ENCODE measurements at places on chromosomes 16 and 17. TPM values are rescaled to one million over a fixed set of nuclear protein-coding genes. Genes with fewer than 3 reads are reported as not detected.

The TPSB2 gene
- total RNA-seq, result not detected

The MLKL gene
- 0.04 TPM for total RNA-seq

The CDH15 gene
- not detected for total RNA-seq

The RAB40B gene
- 10.3 TPM for total RNA-seq

The CDH1 gene
- total RNA-seq, result 3.3 TPM

The SLC16A6 gene
- total RNA-seq, result 0.09 TPM

The EPOP gene
- 8.0 TPM for total RNA-seq

The HS3ST3A1 gene
- 8.4 TPM for total RNA-seq

The ESRP2 gene
- total RNA-seq, result 1.5 TPM

The ACSM2A gene
- not detected for total RNA-seq

- no peaks in the 10 kb centered on the region for H3K36me3 ChIP-seq
- no peak overlapping the region for H3K27ac ChIP-seq
- no peaks in the 10 kb centered on the region for H3K27me3 ChIP-seq
- no peak for DNase-seq
- H3K4me1 ChIP-seq, result no peaks in the 10 kb centered on the region
- no peak overlapping the region for H3K4me3 ChIP-seq
Observed at GRCh38 chr17:61658183-61658582, 67.2 kb upstream of the NACA2 start.

GRCh38 chr17:16945663-16946218, 26.2 kb downstream of the TNFRSF13B start:
- H3K4me1 ChIP-seq, result no peaks in the 10 kb centered on the region
- no peaks in the 10 kb centered on the region for H3K36me3 ChIP-seq
- H3K27me3 ChIP-seq, result no peaks in the 10 kb centered on the region
- DNase-seq, result peak; percentile 53
- no peak overlapping the region for H3K27ac ChIP-seq
- H3K4me3 ChIP-seq, result no peak overlapping the region

DNA sequence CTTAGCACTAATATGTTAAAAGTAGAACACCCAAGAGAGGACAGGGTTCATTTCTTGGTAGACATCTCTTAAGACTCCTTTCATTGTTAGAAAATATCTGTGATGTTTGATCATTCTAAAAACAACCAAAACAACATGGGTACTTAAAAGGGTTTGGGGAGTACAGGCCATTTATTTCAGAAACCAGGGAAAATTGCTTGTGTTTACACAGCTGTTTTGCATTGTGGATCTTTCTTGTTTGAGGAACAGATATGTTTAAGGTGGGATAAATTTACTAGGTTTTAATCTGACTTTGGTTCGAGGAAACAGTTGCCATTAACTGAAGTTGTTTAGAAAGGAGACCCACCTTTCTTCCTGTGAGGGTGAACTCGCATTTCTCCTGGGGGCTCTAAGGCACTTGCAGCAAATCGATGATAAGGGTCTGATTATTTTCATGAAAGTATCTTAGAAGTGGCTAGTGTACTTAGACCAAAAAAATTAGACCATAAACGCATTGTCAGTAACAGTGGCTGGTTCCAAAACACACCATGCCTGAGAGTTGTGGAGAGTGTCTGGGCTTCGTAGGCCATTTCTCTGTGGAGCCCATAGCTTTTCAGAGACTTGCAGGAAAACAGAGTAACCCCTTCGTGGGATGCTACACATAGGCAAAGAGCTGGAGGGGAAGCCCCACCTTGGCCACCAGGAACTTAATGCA, 17.6 kb downstream of the CLUAP1 start:
- no peaks in the 10 kb centered on the region for H3K27me3 ChIP-seq
- no peaks in the 10 kb centered on the region for H3K4me1 ChIP-seq
- H3K36me3 ChIP-seq, result peaks cover 10% of the 10 kb centered on the region

DNA sequence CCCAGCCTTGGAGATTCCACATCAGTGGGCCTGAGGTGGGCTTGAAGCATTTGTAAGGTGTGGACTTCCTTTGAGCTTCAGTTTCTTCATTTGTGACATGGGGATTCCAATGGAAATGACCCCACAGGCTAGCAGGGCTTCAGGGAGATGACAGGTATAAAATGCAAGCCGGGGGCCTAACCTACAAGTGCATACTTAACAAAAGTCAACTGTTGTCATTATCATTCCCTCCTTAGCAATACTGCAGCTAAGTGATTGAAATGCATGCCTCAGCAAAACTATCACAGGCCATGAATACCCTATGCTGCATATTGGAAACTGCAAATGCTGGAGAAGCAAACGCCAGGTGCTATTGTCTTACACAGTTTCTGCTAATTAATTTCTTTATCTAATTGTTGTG, 19.8 kb downstream of the CCL4 start:
- H3K36me3 ChIP-seq, result no peaks in the 10 kb centered on the region
- no peak for DNase-seq
- H3K27me3 ChIP-seq, result no peaks in the 10 kb centered on the region
- no peak overlapping the region for H3K27ac ChIP-seq
- H3K4me1 ChIP-seq, result peaks cover 3% of the 10 kb centered on the region

- peak; percentile 52 for DNase-seq
- no peaks in the 10 kb centered on the region for H3K27me3 ChIP-seq
- H3K4me3 ChIP-seq, result no peak overlapping the region
- H3K4me1 ChIP-seq, result peaks cover 9% of the 10 kb centered on the region
Observed at GRCh38 chr16:83878838-83879237, 20.1 kb upstream of the MLYCD start.

- H3K27me3 ChIP-seq, result no peaks in the 10 kb centered on the region
- H3K27ac ChIP-seq, result no peak overlapping the region
- no peak for DNase-seq
- no peak overlapping the region for H3K4me3 ChIP-seq
- H3K4me1 ChIP-seq, result no peaks in the 10 kb centered on the region
Observed at GRCh38 chr17:65283704-65284103, 146.5 kb downstream of the RGS9 start.

GRCh38 chr16:58187092-58187491, 10.8 kb downstream of the CSNK2A2 start:
- no peaks in the 10 kb centered on the region for H3K4me1 ChIP-seq
- peaks cover 18% of the 10 kb centered on the region for H3K36me3 ChIP-seq
- H3K27me3 ChIP-seq, result no peaks in the 10 kb centered on the region
- no peak overlapping the region for H3K27ac ChIP-seq
- H3K4me3 ChIP-seq, result no peak overlapping the region
- DNase-seq, result no peak

DNA sequence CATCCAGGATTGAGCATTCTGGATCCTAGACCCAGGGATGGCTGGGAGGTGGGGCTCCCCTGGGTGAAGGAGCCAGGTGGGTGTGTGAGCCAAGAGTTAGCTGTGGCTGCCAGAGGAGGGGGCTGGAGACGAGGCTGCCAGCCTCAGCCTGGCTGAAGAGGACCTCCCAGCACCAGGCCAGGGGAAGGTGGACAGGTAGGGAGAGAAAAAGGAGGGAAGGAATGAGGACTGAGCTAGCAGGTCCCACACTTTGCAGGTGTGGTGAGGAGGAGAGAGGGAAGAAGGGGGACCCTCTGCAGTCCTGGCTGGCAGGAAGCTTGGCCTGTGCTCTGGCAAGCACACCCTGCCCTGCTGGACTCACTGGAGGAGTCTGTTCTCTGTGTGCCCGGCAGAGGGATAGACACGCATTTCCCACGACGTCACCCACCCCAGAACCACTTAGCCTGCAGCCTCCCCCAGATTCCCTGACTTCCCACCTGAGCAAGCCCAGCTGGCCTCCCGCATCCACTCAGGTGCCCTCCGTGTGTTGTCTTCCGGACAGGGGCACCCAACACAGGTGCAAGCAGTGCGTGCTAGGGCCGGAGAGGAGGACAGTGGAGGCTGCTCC, 42.0 kb downstream of the SOCS3 start:
- DNase-seq, result no peak
- H3K27ac ChIP-seq, result no peak overlapping the region
- peaks cover 42% of the 10 kb centered on the region for H3K27me3 ChIP-seq
- H3K4me3 ChIP-seq, result no peak overlapping the region
- peaks cover 30% of the 10 kb centered on the region for H3K4me1 ChIP-seq

GRCh38 chr17:58822148-58823050, 66.7 kb downstream of the PPM1E start:
- no peak for DNase-seq
- no peaks in the 10 kb centered on the region for H3K36me3 ChIP-seq
- H3K27me3 ChIP-seq, result no peaks in the 10 kb centered on the region
- H3K4me3 ChIP-seq, result no peak overlapping the region
- H3K4me1 ChIP-seq, result peaks cover 12% of the 10 kb centered on the region
- peak overlapping the region; percentile 7 for H3K27ac ChIP-seq

GRCh38 chr17:343875-344752, 8.5 kb downstream of the RPH3AL start:
- H3K36me3 ChIP-seq, result no peaks in the 10 kb centered on the region
- DNase-seq, result no peak
- no peak overlapping the region for H3K27ac ChIP-seq
- no peaks in the 10 kb centered on the region for H3K27me3 ChIP-seq
- peaks cover 11% of the 10 kb centered on the region for H3K4me1 ChIP-seq

- DNase-seq, result peak; percentile 87
- H3K27me3 ChIP-seq, result no peaks in the 10 kb centered on the region
- H3K4me3 ChIP-seq, result peak overlapping the region; percentile 27
- peaks cover 36% of the 10 kb centered on the region for H3K4me1 ChIP-seq
Observed at GRCh38 chr16:17083628-17084027, 387.1 kb downstream of the XYLT1 start.

DNA sequence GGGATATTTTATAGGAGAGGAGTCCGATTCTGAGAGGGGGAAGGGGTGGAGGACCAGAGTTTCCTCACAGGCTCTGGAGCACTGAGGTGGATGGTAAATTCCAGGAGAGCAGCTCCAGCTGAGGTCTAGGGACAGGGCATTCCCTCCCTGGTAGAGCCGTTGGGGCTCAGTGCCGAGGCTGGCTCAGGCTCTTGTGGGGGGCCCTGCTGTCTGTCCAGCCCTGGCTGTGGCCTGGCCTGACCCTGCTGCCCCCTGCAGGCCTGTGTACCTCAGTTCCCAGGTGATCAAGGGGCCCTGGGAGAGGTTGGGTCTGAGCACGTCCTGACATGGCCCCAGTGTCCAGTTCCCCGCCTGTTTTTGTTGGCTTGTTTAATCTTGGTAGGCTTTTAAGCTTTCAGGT, 16.8 kb downstream of the ZNF750 start:
- H3K27ac ChIP-seq, result no peak overlapping the region
- H3K27me3 ChIP-seq, result no peaks in the 10 kb centered on the region
- peaks cover 3% of the 10 kb centered on the region for H3K36me3 ChIP-seq
- H3K4me1 ChIP-seq, result peaks cover 7% of the 10 kb centered on the region
- peak; percentile 42 for DNase-seq

GRCh38 chr17:80475910-80476876, at the start of gene NPTX1:
Gene NPTX1, minus strand, starts transcription at chr17:80476607. Its CDS starts 161 bp downstream, at chr17:80476446.
- H3K36me3 ChIP-seq, result no peaks in the 10 kb centered on the region
- H3K4me1 ChIP-seq, result peaks cover 30% of the 10 kb centered on the region
- H3K27ac ChIP-seq, result no peak within 1 kb of the TSS

- H3K4me3 ChIP-seq, result no peak overlapping the region
- H3K36me3 ChIP-seq, result no peaks in the 10 kb centered on the region
- H3K27ac ChIP-seq, result no peak overlapping the region
- H3K27me3 ChIP-seq, result no peaks in the 10 kb centered on the region
Observed at GRCh38 chr16:65069065-65069464, 52.8 kb downstream of the CDH11 start.

- no peak for DNase-seq
- H3K36me3 ChIP-seq, result no peaks in the 10 kb centered on the region
- no peaks in the 10 kb centered on the region for H3K27me3 ChIP-seq
- peak overlapping the region; percentile 24 for H3K4me3 ChIP-seq
- H3K4me1 ChIP-seq, result peaks cover 74% of the 10 kb centered on the region
- H3K27ac ChIP-seq, result peak overlapping the region; percentile 43
Observed at GRCh38 chr17:57466521-57466920, 210.2 kb downstream of the MSI2 start.

DNA sequence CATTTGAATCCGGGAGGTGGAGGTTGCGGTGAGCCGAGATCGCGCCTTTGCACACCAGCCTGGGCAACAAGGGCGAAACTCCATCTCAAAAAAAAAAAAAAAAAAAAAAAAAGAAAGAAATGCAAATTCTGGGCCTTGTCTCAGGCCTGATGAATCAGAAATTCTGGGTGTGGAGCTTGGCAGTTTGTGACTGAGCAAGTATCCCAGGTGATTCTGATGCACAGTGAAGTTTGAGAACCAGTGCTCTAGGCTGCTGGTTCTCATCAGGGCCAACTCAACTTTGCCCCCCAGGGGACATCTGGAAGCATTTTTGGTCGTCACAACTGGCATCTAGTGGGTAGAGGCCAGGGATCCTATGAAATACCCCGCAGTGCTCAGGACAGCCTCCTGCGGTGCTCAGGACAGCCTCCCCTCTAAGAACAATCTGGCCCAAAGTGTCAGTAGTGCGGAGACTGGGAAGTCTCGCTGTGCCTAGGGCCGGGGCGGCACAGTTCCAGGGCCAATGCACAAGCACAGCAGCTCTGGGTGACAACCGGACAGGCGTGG, 55.9 kb downstream of the SDK2 start:
- H3K27ac ChIP-seq, result no peak overlapping the region
- H3K4me3 ChIP-seq, result no peak overlapping the region

GRCh38 chr16:15958703-15959348, 9.4 kb downstream of the ABCC1 start:
- DNase-seq, result peak; percentile 57
- peak overlapping the region; percentile 44 for H3K27ac ChIP-seq
- no peak overlapping the region for H3K4me3 ChIP-seq
- no peaks in the 10 kb centered on the region for H3K27me3 ChIP-seq

DNA sequence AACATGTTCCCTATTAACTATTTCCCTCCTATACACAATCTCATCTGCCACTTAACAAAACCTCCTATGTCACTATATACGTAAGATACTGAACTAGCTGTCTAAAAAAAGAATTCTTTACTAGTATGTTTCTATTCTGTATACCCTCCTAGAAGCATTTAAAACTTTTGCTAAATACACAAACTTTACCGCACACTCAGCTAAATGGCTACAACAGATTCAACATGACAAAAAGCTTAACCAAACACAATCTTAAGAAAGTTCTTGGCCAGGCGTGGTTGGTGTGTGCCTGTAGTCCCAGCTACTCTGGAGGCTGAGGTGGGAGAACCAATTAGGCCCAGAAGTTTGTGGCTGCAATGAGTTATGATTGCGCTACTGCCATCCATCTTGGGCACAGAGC, 20.0 kb downstream of the MED13 start:
- no peaks in the 10 kb centered on the region for H3K27me3 ChIP-seq
- H3K4me1 ChIP-seq, result no peaks in the 10 kb centered on the region
- no peak overlapping the region for H3K27ac ChIP-seq
- no peak overlapping the region for H3K4me3 ChIP-seq

- H3K27ac ChIP-seq, result no peak within 1 kb of the TSS
- peak; percentile 82 for DNase-seq
- H3K36me3 ChIP-seq, result no peaks in the 10 kb centered on the region
- H3K4me3 ChIP-seq, result peak within 1 kb of the TSS; percentile 71
- H3K4me1 ChIP-seq, result peaks cover 29% of the 10 kb centered on the region
Observed at GRCh38 chr16:85750827-85751697, at the start of gene C16orf74. Gene C16orf74, minus strand, starts transcription at chr16:85751096. Its CDS starts 15,879 bp downstream, at chr16:85735217.
